ENCODE measurements at places on chromosomes 2 and 18.

GRCh38 chr18:54415086-54415485 lies 57.4 kb downstream of the C18orf54 start:
- DNase-seq: no peak

DNA sequence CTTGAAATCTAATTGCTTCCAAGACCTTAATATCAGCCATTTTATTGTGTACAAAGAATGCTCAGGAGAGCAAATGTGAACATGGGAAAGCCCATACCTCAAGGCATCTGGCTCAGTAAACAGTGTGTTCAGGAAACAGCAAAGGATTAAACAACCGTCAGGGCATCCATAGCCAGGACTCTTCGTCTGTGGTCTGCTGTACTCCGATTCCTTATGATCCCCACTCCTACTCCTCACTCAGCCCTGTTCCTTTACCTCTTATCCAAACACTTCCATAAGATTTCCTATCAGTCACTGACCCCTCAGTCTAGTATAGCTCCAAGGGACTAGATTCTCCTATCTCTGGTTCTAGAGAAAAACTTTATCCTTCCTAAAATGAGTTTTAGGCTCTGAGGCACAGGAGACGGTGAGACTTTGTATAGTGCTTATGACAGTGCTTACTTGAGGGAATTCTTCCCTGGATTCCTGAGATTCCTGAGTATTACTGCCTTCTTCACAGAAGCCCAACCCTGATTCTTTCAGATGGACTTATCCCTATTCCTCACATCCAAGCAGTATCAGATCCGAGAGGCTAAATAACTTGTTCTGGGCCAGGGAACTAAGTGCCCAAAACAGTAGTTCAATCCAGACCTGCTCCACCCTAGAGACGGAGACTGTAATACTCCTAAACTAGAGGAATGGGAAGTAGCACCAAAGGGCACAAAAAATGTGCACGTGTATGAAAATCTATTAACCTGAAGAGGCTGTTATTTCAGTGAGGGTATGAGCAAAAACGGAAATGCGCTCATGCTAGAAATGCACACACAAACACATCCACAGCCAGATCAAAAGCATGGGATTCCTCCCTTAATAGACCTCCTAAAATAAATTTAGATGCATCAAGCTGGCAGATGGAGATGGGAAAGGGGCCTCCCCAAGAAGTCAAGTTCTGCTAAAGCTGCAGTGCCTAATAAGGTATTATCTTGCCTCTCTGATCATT lies 42.1 kb upstream of the SIGLEC15 start:
- peak; percentile 50 for DNase-seq

DNA sequence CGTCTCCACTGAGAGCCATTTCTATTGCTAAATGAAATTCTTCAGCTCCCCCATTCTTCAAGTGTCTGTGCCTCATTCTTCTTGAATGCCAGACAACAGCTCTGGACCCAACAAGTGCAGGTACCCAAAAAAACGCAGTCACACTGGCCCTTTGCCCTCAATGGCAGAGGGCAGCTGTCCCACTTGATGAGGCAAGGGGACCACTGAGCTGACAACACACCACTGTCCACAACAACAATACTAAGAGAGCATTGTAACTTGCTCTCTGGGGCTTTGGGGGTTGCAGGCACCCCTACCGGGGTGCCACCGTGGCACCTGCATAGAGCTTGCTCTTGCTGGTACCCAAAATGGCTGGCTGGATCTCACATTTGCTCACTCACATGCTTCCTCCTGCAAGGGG lies 827.0 kb upstream of the DDX18 start:
- DNase-seq: no peak

- DNase-seq: no peak
Observed at GRCh38 chr2:100862081-100862480, 42.1 kb downstream of the NPAS2 start.

DNA sequence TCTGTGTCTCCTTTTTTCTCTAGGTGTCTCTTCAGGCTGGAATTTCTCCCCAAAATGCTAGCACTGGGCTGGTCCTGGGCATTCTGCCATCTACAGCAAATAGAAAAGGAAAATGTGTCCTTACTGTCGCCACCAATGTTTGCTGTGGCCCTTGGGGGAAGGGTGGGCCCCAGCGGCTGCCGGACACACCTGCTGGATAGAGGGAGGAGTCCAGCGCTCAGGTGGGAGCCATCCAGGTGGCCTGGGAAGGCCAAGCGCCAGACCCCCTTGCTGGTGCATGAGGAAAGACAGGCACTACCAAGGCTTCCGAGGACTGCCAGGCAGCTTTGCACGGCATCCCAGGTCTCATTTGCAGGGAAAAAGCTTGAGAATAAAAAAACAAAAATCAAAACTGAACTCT lies 147.7 kb upstream of the GATA6 start:
- DNase-seq: no peak

- DNase-seq: peak; percentile 1
Observed at GRCh38 chr2:96866586-96866985, 3.3 kb downstream of the SEMA4C start.

DNA sequence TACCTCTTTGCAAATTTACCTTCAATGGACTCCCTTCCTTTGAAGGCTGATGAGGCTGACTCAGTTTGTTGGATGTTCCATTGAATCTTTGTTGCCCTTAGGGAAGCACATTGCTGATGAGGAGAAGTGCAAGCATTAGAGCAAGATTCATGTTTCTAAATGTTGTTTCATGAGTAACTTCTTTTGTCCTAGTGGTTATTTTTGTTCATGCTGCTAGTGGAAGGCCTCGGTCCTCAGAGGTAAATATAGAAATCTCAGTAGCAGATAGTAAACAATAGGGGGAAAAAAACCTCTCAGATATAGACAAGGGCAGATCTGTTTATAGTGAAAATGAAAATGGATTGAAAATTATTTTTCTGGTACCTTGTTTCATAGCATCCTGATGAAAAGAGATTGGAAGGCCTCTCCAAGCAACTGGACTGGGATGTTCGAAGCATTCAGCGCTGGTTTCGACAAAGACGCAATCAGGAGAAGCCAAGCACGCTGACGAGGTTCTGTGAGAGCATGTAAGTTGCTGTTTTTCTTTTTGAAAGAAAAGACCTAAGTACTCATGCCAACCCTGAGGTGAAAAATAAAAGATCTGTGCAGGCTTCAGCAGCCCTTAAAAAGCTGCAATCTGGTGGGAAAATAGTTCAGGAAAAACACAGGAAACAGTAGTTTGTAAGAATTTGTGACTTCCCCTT lies 104.9 kb downstream of the CERS6 start:
- no peak for DNase-seq

DNA sequence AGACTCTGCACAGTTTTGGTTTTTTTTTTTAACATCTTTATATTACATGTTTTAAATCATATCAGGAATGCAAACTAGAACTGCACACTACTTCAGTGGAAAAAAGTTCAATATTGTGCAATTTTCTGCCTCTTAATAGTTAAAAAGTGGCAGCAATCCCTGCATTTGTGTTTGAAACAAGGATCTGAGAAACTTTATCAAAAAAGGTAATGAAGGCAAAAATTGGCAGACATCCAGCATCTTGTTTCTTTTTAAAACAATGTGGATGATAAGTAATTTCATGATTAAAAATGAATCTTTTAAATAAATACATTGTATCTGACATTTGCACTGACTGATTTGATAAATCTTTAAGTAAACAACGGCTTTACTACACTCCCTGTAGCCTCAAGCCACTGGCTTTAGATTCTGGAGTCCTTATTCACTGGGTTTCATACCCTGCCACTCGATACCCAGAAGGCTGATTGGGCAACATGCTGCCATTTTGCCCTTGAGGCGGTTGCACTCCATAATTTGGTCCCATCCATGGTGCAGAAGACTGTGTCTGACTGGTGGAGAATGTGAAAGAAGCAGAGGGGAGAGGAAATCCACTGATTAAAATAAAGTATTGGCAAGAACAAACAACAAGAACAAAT lies 21.6 kb upstream of the C2orf42 start:
- no peak for DNase-seq

DNA sequence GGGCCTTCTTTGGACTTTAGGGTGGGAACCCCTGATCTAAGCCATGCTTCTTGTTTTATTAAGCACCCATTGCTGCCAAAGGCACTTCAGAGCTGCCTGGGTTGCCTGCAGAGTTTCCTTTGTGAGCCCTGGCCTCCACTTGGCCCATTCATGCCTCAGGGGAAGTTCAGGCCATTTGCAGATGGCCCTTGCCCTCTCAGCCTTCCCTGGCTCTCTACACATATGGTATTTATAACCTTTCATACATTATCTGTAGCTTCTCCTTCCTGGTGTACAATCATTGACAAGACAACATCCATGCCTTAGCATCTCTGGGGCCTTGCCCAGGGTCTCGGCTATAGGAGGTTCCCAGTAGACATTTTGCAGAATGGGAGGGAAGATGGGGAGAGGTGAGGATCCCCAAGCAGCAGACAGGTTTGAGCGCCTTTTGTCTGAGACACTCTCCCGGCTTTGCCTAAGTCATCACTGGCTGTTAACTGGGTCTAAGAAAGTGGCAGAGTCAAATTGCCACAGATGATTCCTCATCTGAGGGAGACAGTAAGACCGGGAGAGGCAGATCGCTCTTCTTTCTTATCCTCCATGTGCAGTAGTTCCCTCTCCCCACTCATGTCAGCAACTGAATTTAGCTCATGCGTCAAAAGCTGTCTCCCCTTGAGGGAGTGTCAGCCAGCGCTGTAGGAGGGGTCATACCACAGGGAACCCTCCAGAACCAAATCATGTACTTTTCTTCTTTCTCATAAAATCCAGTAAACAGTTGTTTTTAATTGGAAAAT lies 2.7 kb downstream of the EHD3 start:
- DNase-seq: no peak

DNA sequence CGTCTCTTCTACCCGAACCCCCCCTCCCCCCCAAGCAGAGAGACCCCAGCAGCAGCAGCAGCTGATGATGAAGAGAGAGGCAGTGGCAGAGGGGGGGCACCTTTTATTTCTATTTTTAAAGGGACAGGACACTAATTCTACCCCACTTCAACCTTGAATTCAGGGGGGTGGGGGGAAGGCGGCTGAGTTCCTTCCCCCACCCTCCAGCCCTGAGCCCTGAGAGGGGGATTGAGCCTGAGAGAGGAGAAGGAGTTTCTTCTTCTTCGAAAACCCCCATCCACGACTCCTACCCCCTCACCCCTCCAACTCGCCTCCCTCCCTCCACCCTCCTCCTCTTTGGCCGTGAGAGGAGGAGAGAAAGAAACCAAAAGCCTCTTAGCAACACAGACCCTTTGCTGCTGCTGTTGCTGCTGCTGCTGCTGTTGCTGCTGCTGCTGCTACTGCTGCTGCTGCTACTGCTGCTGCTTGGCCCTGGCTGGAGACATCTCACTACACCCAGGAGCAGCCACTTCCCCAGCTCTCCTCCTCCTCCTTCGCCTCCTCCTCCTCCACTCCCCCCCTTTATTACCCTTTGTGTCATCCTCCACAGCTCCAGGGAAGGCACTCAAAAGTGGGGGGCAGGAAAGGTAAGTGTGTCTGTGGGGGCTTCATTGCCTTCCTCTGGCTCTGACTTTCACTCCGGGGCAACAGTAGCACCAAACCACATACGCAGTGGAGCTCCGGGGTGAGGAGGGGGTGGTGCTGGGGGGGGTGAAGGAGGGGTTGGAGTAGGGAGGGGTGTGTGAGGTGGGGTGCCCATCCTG lies at the start of gene MBD5:
TSS of gene MBD5 (plus strand) at position 33 of the 803 bp plus-strand sequence.
- peak; percentile 78 for DNase-seq

DNA sequence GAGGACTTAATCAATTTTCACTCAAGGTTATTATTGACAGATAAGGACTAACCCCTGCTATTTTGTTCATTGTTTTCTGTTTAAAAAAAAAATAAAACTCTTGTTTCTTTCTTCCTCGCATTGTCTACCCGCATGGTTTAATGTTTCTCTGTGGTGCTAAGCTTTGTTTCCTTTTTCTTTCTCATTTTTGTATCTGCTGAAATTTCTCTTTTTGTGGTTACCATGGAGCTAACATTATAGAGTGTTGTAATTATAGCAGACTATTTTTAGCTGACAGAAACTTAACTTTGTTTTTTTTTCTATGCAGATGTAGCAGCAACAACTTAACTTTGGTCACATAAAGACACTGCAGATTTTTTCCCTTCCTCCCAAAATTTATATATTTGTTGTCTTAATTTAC lies 43.1 kb upstream of the CHN1 start:
- no peak for DNase-seq

GRCh38 chr2:67451086-67451832 lies 54.1 kb downstream of the ETAA1 start:
- no peak for DNase-seq

DNA sequence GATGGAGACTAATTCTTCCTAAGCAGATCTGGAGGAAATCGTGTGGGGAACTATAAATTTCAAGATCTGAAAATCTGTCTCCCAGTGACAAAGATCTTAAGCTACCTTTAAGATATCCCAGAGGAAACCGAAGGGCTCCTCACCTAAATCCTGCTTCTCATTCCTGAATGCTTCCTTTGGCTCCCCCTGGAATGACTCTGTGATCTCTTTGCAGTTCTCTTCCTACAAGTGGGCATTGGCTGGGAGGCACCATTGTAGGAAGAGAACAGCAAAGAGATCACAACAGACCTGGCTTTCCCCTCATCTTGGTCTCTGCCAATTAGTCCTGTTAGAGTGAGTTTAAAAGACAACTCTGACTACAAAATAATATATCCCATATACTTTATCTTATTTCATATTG lies 70.0 kb upstream of the KCNH7 start:
- DNase-seq: peak; percentile 51

DNA sequence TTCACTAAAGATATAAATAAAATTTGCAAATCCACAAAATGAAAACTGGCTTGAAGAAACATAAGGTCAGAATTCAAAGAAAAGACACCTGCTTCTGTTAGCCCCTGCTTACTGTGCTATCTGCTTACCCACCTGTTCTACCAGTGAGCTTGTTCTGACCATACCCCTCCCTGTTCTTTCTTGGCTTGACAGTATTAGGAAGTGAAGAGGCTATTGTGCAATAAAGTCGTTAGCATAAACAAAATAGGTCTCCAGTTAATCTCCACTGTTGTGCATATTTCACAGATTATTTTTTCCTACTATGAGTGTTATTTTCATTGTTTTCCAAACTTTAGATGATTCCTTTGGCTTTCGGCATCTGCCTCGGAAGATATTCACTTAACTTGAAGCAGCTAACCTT lies 322.1 kb downstream of the CCDC85A start:
- no peak for DNase-seq

GRCh38 chr2:48122166-48122565 lies 215.9 kb upstream of the FBXO11 start:
- DNase-seq: no peak

- DNase-seq: no peak
Observed at GRCh38 chr18:55275039-55275901, 312.7 kb downstream of the TCF4 start.

- DNase-seq: no peak
Observed at GRCh38 chr2:66929632-66930338, 467.3 kb upstream of the ETAA1 start.

DNA sequence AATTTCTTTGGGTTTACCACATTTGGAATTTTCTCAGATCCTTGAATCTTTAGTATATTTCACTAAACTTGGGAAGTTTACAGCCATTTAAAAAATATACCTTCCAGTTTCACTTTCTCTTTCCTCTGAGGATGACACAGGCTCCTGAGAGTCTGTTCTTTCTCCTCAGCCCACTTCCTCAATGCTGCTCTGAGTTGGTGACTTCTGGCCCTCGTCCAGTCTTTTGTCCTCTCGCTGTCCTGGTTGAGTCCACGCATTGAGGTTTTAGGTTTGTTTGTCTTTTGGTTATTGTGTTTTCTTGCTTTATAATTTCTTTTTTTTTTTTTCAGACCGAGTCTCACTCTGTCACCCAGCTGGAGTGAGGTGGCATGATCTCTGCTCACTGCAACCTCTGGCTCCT lies 40.7 kb upstream of the GALR1 start:
- DNase-seq: no peak

- DNase-seq: no peak
Observed at GRCh38 chr2:150732491-150732890, 245.0 kb upstream of the RND3 start.

All from neural progenitor cell (in vitro differentiated cells).